ENCODE measurements at places on chromosomes 5 and 9.

DNA sequence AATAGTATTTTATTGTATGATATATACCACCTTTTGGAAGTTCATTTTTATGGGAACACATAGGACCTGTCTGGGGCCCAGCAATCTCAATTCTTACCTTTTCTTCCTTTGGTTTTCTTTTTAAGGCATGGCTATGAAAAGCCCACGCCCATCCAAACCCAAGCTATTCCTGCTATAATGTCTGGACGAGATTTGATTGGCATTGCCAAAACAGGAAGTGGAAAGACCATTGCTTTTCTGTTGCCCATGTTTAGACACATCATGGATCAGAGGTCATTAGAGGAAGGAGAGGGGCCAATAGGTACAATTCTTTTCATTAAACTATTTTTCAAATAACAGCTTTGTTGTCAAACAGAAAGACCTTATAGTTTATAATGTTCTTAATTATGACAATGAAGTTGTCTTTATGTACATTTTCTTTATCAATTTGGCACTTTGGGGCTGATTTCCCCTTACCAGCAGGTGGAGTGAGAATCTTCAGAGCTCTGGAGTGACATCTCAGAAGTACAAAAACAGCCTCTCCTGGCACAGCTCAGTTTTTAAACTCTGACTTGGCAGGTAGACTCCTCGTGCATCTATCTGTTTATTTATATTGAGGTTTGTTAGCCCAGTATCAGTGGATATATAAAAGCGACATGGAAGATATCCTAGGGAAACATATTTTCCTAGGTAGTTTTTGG is 25.8 kb downstream of the DDX46 start:
- no peak for DNase-seq

DNA sequence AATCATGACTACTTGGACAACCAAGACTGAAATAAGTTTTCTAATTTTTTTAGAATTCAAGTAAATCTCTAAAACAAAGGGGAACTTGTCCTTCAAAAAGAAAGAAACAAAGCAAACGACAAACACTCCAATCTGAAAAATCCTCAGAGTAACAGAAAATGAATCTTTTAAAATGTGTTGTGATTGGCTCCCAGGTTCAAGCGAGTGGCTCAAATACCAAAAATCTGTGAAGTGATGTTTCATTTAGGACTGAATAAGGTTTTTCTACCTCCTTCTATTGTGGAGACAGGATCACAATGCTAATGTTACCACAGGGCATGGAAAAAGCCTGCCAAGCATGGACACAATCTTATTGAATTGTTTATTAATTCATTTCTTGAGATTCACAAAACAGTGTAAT is 415.7 kb downstream of the RAB3C start:
- no peak for DNase-seq

DNA sequence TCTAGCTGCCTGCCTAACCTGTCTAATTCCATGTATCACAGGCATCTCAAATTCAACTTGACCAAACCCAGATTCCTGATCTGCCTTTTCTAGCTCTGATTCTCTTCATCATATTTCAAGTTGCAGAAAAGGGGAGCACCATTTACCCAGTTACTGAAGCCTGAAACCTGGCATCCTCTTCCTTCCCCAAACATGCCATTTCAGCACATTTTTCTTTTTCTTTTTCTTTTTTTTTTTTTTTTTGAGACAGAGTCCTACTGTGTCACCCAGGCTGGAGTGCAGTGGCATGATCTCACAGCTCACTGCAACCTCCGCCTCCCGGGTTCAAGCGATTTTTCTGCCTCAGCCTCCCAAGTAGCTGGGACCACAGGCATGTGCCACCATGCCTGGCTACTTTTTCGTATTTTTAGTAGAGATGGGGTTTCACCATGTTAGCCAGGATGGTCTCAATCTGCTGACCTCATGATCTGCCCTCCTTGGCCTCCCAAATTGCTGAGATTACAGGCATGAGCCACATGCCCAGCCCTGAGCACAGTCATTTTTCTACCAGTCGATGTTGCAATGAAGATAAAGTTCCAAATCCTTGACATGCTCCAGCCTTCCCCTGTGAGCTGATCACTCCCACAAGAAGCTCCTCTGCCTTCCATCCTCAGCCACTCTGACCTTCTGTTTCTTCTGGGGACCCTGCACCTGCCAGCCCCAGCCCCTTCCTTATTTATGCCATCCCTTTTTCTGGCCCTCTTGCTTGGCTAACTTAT is 32.2 kb downstream of the ACER2 start:
- DNase-seq = no peak

DNA sequence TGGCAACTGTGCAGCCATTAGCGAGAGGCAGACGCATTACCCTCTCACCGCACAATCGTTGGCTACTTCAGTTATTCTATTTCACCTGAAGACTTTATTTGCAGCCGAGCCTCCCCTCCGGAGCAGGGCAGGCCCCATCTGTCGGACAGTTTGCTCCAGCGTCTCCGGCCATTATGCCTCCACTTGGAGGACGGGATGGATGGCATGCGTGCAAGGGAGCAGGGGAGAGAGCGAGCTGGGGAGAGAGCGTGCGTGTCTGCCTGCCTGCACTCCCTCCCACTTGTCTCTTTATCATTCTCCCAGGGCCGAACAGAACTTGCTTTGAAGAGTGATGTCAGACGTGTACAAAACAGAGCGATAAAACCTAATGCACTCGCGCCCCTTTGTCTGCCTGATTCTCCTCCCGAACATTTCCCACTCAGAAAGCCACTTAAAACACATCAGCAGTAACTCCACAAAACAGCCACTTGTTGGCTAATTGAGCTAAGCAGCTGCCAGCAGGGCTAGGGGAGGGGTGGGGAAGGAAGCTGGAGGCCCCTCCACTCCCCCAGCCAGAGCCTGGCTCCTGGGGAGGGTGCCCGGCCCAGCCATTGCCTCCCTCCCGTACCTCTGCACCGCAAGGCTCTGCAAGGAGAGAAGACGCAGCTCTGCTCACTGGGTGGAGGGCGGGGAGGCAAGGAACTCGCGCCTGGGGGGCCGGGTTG is 43.4 kb upstream of the FUBP3 start:
- no peak for DNase-seq

- DNase-seq = no peak
Observed at GRCh38 chr9:98778251-98778650, 18.1 kb downstream of the ANKS6 start.

- no peak for DNase-seq
Observed at GRCh38 chr9:128479262-128479661, 23.5 kb downstream of the ODF2 start.

DNA sequence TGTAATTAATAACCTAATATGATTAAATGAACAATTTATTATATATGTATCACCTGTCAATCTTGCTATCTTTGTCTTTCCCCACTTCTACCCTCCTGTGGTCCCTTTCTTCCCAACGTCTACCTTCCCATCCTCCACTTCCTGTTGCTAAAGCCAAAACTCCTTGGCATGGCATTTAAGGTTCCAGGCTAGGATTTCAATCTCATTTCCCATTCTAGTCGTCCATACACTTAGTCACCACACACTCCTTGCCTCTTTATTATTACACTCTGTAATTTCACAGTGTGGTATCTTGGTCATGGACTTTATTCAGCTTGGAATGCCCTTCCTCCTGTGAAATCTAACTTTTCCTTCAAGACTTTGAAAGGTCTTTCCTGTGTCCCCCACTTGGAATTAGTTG is 115.3 kb downstream of the SEMA6A start:
- DNase-seq = no peak

- no peak for DNase-seq
Observed at GRCh38 chr5:58099257-58099656, 360.6 kb downstream of the PLK2 start.
